ENCODE measurements at places on chromosomes 1 and 21. TPM values are rescaled to one million over a fixed set of nuclear protein-coding genes. Genes with fewer than 3 reads are reported as not detected.

Gene CFHR1
- 0.48 TPM for total RNA-seq

Gene ERICH3
- not detected for total RNA-seq

Gene SPATA21
- total RNA-seq, result not detected

Gene SPATA1
- total RNA-seq, result 1.1 TPM

Gene RXRG
- not detected for total RNA-seq

Gene C1orf210
- not detected for total RNA-seq

Gene TMPRSS3
- not detected for total RNA-seq

Gene BARHL2
- total RNA-seq, result not detected

Gene SLX9
- 22.2 TPM for total RNA-seq

Gene PEA15
- 211 TPM for total RNA-seq

Gene SLC30A2
- not detected for total RNA-seq

Gene RNF186
- total RNA-seq, result not detected

Gene UBE2Q1
- total RNA-seq, result 45.5 TPM

Gene LY9
- total RNA-seq, result not detected

Gene RAB42
- 0.98 TPM for total RNA-seq

Gene BEST4
- 0.33 TPM for total RNA-seq

Gene ELAVL4
- not detected for total RNA-seq

Gene PIGM
- total RNA-seq, result 4.6 TPM

Gene BATF3
- total RNA-seq, result 1.2 TPM

Gene PHLDA3
- total RNA-seq, result 42.5 TPM

Gene NUP210L
- total RNA-seq, result under 0.01 TPM

Gene TNNT2
- total RNA-seq, result not detected

Gene TMEM269
- not detected for total RNA-seq

Gene ATP6V1G3
- 0.33 TPM for total RNA-seq

Gene TGFB2
- total RNA-seq, result 2.3 TPM

Gene CLCA4
- not detected for total RNA-seq

Gene IRF2BP2
- 109 TPM for total RNA-seq
